Prostate gland (tissue), 2 donors: ENCODE measurements at places on chromosomes 13 and 19.

- no peak for DNase-seq
These were observed 1826.5 kb downstream of the SLITRK5 start for GRCh38 chr13:89497658-89498057.

DNA sequence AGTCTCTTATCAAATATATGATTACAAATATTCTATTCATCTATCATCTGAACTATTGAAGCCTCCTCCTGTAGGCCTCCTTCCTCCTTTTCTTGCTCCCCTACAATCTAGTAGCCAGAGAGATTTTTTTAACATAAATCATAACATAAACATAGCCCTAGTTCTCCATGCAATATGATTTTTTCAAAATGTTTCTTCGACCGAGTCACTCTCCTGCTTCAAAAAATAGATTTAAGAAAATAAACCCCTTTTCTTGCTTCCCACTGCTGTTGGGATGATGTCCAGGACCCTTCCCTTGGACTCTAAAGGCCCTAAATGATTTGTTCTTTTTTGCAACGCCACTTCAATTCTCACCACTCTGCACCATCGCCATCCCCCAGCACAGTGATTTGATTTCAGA lies 319.7 kb upstream of the TSHZ3 start:
- DNase-seq, result no peak

DNA sequence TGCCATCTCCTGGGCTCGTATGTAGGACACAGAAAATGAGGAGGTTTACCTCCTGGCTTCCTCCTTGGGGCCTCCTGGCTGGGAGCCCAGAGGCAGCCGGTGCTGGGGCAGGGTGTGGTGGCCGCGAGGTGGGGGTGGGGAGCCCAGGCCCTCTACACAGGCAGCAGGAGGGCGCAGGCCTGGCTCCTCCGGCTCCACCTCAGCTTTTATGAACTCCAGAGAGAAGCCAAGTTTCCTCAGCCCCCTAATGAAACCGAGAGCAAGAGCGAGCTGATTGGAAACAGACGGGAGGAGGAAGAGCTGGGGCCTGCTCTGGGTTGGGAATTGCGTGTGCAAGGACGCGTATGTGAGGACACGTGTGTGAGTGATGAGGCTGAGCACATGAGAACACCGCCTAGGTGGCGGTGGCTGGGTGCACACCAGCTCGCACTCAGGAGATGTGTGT lies 23.1 kb downstream of the LYL1 start:
- DNase-seq, result no peak

GRCh38 chr13:78608252-78608687 lies 4.9 kb upstream of the POU4F1 start:
- no peak for DNase-seq

GRCh38 chr19:42569193-42569592 lies 25.5 kb downstream of the CEACAM8 start:
- no peak for DNase-seq

DNA sequence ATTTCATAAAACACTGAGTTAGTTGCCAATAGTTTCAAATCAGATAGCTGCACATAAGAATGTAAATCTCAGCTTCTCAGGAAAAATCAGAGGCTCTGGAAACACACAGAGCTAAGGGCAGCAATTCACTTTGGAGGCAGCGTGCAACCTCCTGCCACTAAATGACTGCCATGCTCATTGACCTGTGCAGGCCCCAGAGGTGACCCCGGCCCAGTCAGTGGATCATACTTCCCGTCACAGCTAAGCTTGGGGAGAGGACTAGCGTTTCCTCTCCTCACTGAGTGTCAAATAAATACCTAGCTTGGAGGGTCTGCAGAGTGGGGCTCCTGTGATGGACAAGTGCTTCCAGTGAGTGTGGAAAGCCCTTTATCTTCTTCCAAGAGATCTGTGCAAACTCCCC lies 67.2 kb downstream of the UQCRFS1 start:
- no peak for DNase-seq

- no peak for DNase-seq
These were observed 14.6 kb downstream of the ADGRE5 start for GRCh38 chr19:14395710-14396336.

DNA sequence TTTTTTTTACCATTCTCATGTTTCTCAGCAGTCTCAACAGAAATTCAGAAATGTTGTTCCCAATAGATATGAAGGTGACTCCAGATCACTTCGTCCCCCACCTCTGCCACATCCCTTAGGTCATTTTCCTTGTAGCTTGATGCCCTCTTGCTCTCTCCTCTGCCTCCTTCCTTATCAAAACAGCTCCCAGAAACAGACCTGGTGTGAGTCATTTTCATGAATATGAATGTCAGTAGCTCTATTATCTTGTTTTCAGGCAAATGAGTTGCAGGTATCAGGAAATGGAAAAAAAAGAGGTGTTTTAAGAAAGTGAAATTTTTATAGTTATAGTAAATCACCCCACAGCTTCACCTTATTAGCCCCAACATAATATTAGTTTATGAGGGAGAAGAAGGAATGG lies 539.3 kb downstream of the SUCLA2 start:
- DNase-seq, result no peak

- no peak for DNase-seq
These were observed 11.7 kb downstream of the NDUFB7 start for GRCh38 chr19:14559916-14560775.

DNA sequence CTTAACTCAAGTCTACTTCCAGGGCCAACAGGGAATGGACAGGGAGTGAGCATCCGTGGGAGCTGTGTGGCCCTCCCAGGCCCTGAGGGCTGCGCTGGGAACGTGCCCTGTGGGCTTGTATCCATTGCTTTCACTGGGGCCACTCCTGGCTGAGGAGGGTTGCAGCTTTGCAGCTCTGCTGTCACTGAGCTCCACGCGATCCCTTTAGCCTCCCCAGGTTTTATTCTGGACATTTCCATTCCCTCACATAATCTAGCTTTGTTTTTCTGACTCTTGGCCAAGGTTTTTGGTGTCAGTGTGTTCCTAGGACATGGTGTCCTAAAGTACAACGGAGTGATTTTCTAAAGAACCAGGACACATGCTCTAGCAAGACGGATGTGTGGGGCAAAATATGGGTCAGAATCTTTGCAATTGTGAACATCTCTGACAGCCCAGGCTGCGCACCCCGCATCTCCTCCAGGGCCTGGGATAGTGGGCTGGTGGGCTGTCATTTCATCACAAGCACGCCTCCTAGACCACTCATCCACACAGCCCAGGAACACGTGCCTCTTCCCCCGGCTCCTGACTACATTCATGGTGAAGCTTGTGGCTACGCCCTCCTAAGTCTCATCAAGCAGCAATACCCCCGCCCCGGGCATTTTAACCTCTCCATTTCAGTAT lies 28.0 kb downstream of the GGACT start:
- no peak for DNase-seq

DNA sequence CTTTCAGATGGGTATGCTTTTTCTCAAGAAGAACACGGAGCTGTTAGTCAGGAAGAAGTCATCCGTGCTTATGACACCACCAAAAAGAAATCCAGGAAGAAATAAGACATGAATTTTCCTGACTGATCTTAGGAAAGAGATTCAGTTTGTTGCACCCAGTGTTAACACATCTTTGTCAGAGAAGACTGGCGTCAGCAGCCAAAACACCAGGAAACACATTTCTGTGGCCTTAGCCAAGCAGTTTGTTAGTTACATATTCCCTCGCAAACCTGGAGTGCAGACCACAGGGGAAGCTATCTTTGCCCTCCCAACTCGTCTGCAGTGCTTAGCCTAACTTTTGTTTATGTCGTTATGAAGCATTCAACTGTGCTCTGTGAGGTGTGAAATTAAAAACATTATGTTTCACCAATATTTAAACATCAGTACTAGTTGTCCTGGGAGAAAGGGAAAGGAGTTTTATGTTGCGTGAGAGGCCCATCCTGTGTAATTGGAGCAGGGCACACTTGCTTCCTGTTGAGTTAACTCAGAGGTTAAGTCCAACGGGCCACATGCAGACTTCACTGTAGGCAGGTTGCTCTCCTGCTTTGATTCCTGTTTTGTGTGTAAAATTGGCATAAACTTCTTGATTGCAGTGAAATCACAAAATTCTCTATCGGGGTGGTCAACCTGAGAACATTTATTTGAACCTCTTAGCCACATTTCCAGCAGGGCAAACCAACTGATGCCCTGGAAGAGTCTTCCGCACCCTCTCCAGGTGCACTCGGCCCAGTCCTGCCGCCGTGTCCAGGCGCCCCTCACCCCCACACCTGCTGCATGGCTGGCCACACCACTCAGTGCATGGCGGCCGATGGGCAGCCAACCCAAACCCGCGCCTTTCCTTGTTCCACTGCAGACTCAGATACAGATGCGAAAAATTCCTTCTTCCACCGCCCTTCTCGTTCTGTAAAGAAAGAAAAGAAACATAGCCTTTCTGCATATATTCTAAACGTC lies 31.6 kb downstream of the SHISA2 start:
- DNase-seq, result no peak

DNA sequence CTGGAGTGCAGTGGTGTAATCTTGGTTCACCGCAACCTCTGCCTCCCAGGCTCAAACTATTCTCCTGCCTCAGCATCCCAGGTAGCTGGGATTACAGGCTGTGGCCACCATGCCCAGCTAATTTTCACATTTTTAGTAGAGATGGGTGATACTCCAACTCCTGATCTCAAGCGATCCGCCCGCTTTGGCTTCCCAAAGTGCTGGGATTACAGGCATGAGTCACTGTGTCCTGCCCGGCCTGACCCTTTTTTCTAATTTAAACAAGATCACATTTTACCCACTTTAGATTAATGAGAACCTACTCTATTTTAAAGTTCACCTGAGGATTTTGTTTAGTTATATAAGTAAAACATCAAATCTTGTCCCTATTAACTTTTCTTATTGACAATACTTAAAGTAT lies 91.8 kb upstream of the POSTN start:
- no peak for DNase-seq

- DNase-seq, result no peak
These were observed at the start of gene HIPK4 for GRCh38 chr19:40390084-40390742. HIPK4 (minus strand) TSS chr19:40390181; CDS start chr19:40389902, 279 bp downstream.

DNA sequence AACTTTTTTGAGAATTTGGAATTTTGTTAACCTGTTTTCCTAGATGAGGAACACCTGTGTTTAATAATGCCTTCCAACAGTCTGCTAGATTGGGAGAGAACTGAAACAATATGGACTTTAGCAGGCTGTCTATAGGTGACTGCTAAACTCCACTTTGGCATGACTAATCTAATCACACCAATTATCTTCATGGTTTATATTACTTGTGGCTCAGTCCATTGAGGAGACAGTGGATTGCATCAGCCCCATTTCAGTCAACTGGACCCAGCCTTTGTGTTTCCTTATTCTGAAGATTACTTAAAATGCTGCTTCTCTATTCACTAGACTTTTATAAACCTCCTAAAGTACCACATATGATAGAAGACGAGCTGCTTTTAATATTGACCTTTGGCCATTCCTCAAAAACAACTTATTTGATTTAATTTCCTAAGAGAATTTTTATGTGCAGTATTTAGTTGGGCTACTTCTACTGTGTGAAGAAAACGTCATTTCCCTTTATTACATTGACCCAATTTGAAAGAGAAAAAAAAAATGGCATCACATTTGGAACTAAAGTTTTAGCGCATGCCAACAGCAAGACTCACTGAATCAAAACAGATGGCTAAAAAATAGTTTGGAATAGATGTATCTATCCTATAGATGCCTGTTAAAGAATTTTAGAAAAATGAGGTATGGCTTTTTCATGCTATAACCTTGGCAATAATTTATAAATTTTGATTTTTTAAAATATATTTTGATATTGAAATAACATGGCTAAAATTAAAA lies 295.8 kb downstream of the NDFIP2 start:
- no peak for DNase-seq

- no peak for DNase-seq
These were observed 82.2 kb downstream of the SLC7A1 start for GRCh38 chr13:29513002-29513980.

- no peak for DNase-seq
These were observed 1420.3 kb downstream of the UQCRFS1 start for GRCh38 chr19:27792576-27793127.

GRCh38 chr13:52743569-52743968 lies 3.9 kb upstream of the CNMD start:
- DNase-seq, result no peak

GRCh38 chr19:14142262-14143190 lies 6.1 kb upstream of the ASF1B start:
- DNase-seq, result no peak

GRCh38 chr19:3725121-3725520 lies 16.9 kb downstream of the TJP3 start:
- no peak for DNase-seq

GRCh38 chr13:37306778-37307544 lies 201.5 kb upstream of the CSNK1A1L start:
- DNase-seq, result no peak

DNA sequence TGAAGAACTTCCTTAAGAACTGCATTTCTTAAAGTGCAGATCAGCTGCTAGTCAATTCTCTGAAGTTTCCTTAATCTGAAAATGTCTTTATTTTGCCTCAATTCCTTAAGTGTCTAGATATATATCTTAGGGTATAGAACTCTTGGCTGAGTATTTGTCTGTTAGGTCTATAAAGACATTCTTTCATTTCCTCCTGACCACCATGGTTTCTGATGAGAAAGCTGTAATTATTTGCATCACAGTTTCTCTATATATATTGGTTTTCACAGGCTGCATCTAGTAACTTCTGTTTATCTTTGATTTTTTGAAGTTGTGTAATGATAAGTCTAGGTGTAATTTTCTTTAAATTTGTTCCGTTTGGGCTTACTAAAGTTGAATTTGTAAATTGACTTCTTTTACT lies 15.2 kb downstream of the NDFIP2 start:
- DNase-seq, result no peak
